ENCODE measurements at places on chromosomes 4 and X.

DNA sequence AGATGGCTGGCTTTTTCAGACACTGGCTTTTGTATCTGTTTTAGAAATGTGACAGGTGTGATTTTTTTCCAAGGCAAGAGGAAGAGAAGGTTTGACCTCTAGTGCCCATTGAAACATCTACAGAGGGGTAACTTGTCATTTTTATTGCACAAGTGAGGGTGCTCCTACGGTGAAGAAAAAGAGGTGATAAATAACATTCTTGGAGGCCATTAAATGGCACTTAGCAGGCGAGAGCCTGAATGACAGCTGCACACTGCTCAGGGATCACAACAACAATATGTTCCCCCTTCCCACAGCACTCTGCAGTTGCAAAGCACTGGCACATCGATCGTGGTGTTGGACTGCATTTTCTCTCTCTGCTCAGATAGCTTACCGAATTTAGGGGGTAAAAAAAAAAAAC is 22.9 kb downstream of the FAM184B start:
- DNase-seq: no peak

DNA sequence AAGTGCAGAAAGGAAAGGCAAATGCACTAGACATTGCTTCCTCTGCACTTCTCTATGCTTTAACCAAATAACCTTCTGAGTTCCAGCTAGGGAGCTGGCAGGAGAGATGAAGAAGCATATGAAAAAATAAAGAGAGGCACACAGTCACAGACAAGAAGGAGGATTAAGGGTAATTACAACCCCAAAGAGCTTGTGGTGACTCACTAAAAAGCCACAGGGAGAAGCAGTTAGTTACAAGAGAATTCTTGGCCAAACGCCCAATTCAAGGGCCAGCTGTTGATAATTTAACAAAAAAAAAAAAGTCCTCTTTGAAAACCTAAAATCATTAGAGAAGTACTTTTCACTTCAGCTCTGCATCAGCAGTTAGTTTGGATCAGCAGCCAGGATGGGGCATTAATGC is 478.0 kb downstream of the KCNIP4 start:
- DNase-seq: no peak

- DNase-seq: peak; percentile 84
Measured at GRCh38 chr4:98995183-98996055, at the start of gene METAP1. TSS of gene METAP1 (plus strand) at chr4:98995721. CDS start at chr4:98995754, 33 bp downstream.

DNA sequence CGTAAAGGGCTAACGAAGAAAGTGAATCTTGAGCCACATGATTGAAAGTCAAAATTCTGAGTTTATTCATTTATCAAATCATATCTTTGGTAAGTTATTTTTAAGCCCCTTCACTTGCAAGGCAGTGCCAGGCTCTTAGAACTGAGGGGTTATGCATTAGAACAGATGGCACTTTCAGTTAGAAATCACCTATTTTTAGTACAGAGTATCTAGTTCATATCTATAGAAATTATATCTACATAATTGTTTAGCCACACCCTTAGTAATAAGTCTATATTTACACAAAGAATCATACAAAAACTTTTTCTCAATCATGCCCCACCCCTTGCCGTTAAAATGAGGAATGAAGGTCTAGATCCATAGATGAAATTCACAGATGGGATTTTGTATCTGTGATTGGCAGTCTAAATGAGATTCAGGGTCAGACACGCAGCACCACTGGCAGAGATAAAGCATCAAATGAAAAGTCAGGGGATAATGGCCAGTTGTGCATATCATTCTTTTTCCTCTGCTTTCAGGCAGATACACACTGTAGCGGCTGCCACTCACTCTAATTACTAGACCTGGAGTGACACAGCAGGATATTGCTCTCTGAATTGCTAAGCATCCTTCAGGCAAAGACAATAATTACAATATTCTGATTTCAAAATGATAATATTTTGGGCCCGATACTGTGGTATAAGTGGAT is 440.5 kb downstream of the MAPK10 start:
- DNase-seq: no peak

- DNase-seq: no peak
Measured at GRCh38 chr4:19575924-19576323, 675.8 kb upstream of the SLIT2 start.

GRCh38 chr4:73392936-73393335 is 11.2 kb upstream of the ALB start:
- DNase-seq: no peak

Data from NT2/D1 (cell line).